ENCODE measurements at places on chromosomes 7 and 10. TPM values are rescaled to one million over a fixed set of nuclear protein-coding genes. Genes with fewer than 3 reads are reported as not detected.

CAV2 gene
- 265 TPM for polyA plus RNA-seq

BAG3 gene
- polyA plus RNA-seq = 42.5 TPM

OTUD1 gene
- polyA plus RNA-seq = 2.0 TPM

EGFR gene
- polyA plus RNA-seq = 36.9 TPM

LOXL4 gene
- 26.7 TPM for polyA plus RNA-seq

MSANTD7 gene
- 4.7 TPM for polyA plus RNA-seq

CYP3A4 gene
- polyA plus RNA-seq = not detected

OIT3 gene
- polyA plus RNA-seq = not detected

DNA sequence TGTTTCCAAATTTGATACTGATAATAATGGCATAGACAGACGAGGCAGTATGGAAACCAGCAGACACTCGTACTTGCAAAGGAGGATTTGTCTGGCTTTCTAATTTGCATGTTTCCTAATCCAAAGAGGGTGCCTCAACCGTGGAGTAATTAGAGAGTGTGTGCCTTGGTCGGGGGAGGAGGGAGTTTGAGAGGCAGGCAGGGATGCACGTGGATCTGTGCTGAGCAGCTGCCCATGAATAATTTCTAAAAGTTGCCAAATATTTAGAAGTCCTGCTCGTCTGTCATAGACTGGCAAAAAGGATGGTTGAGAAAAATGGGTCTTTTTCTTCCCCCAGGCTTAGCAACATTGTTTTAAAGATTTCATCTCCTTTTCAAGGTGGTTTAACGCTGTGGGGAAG, 69.4 kb downstream of the PTPRE start:
- no peak for DNase-seq

DNA sequence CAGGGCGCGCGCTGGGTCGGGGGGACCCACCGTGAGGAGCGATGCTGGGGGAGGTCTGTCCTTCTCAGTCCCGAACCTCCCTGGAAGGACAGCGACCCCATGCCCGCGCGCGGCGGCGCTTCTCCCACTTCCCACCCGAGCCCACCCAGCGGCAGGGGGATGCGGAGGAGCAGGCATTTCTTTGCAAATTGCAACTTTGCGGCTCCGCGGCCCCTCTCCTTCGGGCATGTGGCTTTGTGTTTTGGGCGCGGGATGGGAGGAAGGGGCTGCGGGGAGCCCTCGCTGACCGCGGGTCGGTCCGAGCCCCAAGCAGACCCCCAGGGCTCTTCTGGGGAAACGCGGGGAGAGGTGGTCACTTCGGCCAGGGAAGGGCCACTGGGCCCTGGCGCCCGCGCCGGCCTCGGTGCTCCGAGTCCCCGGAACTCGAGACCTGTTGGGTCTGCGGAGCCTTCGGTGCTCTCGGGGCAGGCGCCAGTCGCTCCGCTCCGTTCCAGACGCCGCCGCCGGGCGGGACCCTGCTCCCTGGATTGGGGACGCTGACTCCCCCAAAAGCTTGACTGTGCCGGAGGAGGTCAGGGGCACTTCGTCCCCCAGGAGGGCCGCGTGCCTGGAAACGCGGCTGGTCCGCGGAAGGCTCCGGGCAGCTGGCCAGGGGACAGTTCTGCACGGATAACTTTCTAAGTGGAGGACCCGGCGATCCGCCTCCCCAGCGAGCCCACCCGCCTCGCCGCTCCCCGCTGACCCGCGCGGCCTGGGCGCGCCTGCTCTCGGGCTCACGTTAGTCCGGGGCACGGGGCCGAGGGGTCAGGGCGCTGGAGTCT, 164.2 kb upstream of the DPP6 start:
- DNase-seq = no peak

DNA sequence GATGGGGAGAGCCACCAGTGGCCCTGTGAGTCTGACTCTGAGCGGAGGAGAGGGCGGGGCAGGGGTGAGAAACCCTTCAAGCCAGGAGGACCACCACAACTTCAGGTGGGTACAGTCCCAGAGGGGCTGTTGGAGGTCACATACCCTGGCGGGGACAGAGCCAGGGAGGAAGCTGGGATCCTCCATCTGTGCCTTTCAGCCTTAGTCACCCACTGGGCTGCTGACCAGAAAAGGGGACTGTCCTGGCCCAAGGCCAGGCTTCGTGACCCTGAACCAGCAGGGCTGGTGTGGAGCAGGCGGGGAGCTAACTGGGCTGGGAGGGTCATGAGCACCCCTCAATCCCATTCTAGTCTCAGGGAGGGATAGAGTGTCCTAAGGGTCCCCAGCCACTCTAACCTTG, 1.5 kb upstream of the CALHM3 start:
- DNase-seq = peak; percentile 40

DNA sequence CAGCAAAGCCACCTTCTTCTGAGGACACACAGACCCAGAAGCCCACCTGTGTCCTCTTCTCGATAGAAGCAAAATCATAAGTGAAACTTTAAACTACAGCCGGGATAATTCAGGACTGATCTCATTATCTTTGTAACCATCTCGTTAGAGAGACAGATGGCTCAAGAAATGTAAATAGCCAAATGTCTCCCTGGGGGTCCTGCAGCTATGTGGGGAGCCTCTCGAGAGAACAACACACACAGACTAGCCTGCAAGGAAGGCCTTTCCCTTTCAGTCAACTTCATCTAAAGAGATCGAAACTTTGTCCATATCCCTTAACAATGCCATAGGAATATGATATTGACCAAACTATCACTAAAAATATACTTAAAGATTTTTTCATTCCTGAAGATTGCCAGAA, 93.5 kb downstream of the VWC2 start:
- DNase-seq = no peak

GRCh38 chr7:30738026-30738915, 13.7 kb upstream of the INMT start:
- no peak for DNase-seq

DNA sequence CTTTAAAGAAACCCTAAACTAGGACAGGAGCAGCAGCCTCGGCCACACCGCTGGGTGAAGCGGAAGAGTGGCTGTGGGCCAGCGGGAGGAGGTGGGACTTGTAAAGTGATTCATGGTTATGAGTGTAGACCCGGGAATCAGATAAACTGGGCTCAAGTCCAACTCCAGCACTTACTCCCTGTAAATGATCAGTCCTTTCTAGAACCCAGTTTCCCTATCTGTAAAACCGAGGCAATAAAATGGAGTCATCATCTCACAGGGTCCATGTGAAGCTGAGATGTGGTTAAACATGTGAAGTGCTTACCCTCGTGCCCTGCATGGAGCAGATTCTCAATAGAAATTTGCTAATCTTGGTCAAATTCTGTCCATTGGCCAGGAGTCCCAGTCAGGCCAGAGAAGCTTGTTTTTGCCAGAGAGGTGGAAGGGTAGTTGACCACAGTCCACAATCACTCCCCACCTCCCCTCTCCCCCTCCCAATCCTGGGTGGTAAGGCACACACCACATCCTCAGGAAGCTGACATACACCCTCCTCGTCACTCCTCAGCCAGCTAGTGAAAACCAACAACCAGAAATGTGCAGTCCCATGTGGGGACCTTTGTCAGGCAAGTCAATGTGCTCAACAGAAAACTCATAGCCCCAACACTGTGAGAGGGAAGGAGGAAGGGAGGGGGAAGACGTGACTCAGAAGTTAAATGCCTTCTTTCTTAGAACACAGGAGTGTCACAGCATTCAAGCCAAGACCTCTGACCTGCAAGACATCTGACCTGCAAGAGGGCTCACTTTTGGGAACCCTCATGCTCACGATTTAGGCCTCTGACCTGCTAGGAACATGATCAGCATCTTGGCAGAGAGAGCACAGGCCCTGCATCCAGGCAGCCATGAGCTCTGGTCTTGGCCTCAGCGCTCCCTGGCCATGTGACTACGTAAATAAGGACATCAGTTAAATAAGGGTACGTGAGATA, 145.1 kb downstream of the PLXNA4 start:
- DNase-seq = peak; percentile 72

DNA sequence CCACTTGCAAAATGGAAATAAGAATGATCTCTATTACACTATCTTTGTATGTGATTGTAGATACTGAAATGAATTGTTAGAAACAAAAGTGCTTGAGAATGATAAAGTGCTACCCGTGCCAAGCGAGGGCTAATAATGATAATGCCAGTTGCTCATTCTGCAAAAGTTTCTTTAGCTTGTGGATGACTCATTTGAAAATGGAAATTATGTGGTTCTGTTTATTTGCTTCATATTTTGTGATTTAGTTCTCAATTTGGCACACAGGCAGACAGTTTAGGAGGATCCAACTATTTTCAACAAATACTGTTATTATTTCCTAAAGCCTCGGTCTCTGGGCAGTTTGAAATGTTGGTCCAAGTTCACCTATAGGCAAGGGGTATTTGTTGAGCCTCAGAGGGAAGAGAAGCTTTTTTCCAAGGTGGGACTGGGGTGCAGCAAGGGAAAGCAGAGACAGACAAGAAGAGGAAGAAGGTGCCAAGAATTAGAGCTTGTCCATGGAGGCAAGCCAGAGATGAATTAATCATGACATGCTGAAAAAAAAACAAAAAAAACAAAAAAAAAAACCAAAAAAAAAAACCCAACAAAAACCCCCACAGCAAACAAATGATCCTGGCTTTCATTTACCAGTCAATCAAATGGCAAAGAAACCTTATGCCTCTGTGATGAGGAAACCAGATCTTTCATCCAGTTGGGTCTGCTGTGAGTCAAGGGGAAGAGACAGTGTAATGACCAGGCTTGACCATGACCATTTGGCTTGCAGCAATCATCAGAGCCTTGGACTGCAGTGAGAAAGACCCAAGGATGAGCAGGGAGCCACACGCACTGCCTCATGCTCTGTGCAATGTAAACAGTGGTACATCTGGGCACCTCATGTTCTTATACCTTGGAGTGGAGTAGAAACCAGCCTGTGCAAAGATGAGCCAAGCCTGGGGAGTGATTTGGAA, 285.0 kb upstream of the HABP2 start:
- DNase-seq = peak; percentile 3

- DNase-seq = no peak
These were observed at the start of gene NEURL1 for GRCh38 chr10:103493362-103493915. TSS of gene NEURL1 (plus strand) at chr10:103493705. CDS start at chr10:103494388, 683 bp downstream.

- no peak for DNase-seq
These were observed 91.7 kb downstream of the SORCS1 start for GRCh38 chr10:107072786-107073185.

DNA sequence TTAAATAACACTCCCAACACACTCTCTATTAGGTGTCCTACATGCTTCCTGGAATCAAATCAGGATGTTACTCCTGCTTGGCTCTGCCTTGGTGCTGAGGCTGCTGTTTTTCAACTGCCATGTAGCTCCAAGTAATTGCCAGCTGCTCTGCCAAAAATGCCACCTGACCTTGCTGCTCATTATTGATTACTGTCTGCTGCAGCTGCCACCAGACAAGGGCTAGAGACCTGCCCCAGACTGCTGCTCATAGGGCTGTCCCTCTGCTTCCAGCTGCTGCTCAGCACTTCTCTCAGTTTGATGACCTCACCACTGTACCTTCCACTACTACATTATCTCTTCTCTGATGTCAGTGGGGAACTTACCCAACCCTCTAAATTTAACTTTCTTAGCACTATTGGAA, 102.5 kb downstream of the PCLO start:
- DNase-seq = no peak

DNA sequence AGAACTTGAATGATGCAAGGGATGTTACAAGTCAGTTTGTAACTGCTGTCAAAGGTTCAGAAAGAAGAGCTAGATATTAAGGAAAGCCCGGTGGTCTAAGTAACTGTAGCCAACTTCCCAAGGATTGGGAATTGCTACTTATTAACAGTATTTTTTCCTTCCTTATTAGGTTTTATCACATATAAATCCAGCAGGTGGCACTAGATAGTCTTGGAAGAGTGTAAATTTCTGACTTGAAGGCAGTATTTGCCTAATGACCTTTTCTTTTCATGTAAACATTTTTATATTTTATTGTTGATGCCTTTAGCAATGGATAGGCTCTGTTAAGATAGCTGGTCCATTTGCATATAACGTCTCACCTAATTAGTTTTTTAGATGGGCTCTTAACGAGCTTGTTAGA, 51.2 kb downstream of the ANLN start:
- DNase-seq = peak; percentile 46
